ENCODE measurements at places on chromosomes 5 and 9.

DNA sequence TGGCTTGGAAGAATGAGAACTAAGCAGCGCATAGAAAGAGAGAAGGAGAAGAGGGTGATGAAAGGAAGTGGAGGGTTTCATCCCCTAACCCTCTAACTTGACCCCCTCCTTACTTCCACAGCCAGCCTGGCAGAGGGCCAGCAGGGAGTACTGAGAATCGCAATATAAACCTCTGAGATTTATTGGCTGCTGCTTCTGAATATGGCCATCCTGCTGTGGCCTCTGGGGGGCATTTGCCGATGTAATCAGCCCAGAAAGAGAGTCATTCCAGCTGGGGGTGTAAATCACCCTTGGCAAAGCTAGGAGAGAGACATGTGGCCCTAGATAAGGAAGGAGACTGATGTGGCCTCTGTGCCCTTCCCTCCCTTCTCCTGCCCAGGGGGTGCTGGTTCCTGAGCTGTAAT lies 960 bp upstream of the GFRA3 start:
- DNase-seq = peak; percentile 52

GRCh38 chr5:64214132-64214531 lies 48.5 kb downstream of the RNF180 start:
- no peak for DNase-seq

DNA sequence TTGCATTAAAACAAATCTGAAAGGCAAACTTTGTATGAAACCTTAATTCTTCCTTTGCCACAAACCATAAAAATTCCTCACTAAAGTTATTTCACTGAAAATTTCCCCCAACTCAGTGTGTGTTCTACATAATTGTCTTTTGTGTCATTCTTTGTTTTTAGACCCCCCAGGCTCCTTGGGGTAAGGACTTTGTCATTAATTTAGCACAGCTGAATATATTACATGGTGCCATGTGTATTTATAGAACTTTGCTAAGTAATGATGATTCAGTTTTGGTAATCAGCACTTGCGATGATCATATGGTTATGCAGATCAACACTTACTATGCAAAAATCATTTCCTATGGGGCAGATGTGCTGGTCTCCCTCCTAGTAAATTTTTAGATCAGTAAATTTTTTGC lies 712.1 kb upstream of the MEF2C start:
- no peak for DNase-seq

GRCh38 chr5:151427258-151427657 lies 20.1 kb upstream of the SLC36A1 start:
- DNase-seq = no peak
